Activated naive CD8-positive, alpha-beta T cell treated with anti-CD3 and anti-CD28 coated beads, Interleukin-2, amount 10 ng/mL, durations not matched to agents 7 days and 5 days (primary cell): ENCODE measurements at places on chromosomes 2 and 18. TPM values are rescaled to one million over a fixed set of nuclear protein-coding genes. Genes with fewer than 3 reads are reported as not detected.

Gene DNAH7
- total RNA-seq = not detected

Gene UGT1A8
- not detected for total RNA-seq

DNA sequence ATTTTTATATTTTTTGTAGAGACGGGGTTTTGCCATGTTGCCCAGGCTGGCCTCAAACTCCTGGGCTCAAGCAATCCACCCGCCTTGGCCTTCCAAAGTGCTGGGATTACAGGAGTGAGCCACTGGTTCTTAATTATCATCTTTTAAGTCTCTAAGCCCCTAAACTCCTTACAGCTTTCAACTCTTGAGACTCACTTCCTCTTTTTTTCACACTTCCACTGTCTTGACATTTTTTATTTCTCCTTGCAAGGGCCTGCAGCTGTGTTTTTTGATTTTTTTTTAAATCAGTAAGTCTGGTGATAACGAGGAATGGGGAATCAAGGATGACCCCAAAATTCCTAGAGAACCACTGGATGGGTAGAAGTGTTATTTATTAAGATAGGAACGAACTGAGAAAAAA lies 8.6 kb upstream of the ABCB11 start:
- peaks cover 20% of the 10 kb centered on the region for H3K36me3 ChIP-seq
- H3K4me3 ChIP-seq = no peak overlapping the region
- H3K27me3 ChIP-seq = no peaks in the 10 kb centered on the region
- no peak overlapping the region for H3K27ac ChIP-seq

- no peaks in the 10 kb centered on the region for H3K27me3 ChIP-seq
- no peak overlapping the region for H3K27ac ChIP-seq
- H3K36me3 ChIP-seq = no peaks in the 10 kb centered on the region
- DNase-seq = no peak
- no peak overlapping the region for H3K4me3 ChIP-seq
- H3K4me1 ChIP-seq = peaks cover 2% of the 10 kb centered on the region
Measured at GRCh38 chr2:104638190-104638858, 215.6 kb upstream of the POU3F3 start.
